Heart left ventricle (tissue), 16 donors: ENCODE measurements at places on chromosomes 11 and 22. TPM values are rescaled to one million over a fixed set of nuclear protein-coding genes. Genes with fewer than 3 reads are reported as not detected.

DNA sequence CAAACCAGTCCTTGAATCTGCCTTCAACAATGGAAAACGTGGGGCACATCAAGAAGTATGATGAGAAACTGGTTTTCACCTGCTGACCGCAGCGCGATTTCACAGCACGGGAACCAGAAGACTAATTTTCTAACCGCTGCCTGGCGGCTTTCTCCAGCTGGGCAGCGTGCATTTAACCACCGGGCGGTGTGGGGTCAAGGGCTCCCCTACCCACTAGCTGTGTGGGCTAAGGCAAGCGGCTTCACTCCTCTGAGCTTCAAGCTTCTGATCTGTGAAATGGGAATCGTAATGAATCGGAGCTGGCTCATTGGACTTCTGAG lies 4.2 kb downstream of the SHANK2 start:
- no peak for DNase-seq

DNA sequence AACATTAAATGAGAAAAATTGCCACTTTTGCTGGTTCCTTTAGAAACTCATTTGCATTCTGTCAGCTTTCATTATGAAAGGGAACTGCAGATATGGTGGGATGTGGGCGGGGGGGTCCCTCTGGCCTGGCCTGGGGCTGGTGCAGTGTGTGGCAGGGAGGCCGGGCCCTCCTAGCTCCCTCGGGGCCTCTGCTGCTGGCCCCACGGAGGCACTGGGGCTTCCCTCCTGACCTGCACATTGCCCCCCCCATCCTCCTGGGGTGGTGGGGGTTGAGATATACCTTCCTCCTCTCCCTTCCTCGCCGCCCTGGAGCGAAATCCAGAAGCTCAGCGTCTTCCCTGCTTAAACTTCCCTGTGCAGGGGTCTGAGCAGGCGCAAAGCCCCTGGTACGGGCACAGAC lies 1005.9 kb downstream of the BRD1 start:
- DNase-seq: no peak

Gene PES1
- total RNA-seq: 21.7 TPM

Gene OR5M8
- total RNA-seq: not detected

DNA sequence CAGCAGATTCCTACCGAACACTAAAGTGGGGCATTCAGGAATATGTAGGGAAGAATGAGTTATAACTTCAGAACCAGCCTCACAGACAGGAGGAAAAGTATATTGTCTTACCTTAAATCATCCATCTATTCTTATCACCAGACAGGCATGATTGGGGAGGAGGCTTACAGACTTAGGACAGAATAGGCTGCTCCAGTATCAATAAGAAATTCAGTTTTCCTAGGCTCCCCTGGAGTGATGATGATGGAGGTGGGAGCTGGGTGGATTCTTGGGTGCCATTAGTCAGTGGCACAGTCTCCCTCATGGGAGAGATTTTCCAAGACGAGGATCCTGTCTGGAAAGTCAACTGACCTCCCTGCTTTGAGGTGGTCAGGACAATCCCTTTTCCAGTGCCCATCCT lies 225.0 kb downstream of the AASDHPPT start:
- no peak for DNase-seq

GRCh38 chr11:60786811-60787567 lies 1.9 kb downstream of the MS4A10 start:
- DNase-seq: peak; percentile 82

- DNase-seq: no peak
Observed at GRCh38 chr11:907668-908067, 2.9 kb downstream of the CHID1 start.

Gene PEX16
- 17.4 TPM for total RNA-seq

DNA sequence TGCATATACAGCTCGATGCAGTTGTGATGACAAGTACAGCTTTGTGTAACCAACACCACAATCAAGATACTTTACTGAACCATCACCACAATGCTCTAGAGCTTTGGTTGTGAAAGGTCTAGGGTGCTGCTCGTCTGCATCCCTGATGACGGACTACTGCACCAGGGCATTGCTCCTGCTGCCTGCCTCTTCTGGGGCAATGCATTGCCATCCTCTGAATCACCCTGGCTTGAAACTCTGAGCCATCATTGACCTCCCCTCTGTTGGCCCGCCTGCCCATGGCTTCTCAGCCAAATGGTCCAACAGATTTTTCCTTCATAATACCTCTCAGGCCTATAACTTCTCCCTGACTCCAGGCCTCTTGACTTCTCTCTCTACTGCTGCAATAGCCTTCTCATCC lies 77.4 kb upstream of the CSNK2A3 start:
- no peak for DNase-seq

Gene PIH1D2
- total RNA-seq: 2.1 TPM

DNA sequence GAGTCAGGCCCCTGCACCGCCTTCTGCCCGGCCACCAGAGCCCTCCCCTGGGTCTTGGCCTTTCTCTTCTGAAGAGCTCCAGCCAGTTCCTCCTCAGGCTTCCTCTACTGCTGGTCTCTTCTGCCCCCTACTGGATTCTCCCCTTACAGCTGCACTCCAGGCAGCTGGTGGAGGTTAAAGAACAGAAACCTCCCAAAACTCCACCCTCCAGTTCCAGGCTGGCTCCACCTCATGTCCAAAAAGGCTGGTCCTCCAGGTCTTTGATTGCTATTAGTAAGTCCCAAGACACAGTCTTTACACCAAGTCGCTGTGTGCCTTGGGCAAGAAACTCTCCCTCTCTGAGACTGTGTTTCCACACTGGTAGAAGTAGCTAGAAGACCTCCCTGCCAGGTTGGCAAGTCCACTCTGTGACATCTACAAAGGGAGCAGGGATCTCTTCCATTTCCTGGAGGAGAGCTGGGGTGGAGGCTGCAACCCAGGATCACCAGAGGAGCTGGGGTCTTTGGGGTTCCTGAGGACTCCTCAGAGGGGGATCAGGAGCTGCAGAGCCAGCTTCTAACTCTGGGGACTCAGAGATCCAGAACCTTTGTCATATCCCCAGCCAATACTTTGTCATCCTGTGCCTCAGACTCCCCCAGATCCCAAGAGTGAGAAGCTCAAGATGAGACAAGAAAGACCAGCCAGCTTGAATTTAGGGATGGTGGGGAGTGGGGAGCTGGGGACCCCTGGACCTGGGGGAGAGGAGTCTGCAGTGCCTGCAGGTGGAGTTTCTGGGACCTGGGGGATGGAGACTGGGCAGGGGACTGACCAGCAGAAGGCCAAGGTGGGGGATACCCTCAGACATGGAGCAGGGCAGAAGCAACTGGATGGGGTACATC lies 3.4 kb upstream of the IGLL5 start:
- no peak for DNase-seq

Gene FGF4
- total RNA-seq: not detected

DNA sequence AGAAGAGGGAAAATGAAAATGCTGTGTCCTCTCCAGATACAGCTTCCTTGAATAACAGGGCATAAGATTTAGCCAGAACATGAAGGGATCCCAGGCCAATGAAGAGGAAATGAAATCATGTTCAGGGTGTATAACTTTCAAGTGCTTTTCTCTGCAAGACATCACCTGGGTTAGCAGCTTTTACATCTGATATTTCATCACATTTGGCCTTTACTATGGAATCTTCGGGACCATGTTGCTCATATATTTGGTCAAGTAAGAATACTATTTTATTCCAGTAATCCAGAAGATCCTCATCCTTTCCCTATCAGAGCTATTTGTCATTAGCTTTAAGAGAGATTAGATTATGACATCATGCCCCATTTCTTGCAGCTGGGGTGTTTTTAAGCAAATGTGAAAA lies 66.3 kb upstream of the OR5AK2 start:
- no peak for DNase-seq

Gene NELL1
- not detected for total RNA-seq

Gene CCDC89
- not detected for total RNA-seq

Gene OR52A1
- not detected for total RNA-seq

GRCh38 chr11:117005758-117006157 lies 92.5 kb downstream of the SIK3 start:
- DNase-seq: no peak

DNA sequence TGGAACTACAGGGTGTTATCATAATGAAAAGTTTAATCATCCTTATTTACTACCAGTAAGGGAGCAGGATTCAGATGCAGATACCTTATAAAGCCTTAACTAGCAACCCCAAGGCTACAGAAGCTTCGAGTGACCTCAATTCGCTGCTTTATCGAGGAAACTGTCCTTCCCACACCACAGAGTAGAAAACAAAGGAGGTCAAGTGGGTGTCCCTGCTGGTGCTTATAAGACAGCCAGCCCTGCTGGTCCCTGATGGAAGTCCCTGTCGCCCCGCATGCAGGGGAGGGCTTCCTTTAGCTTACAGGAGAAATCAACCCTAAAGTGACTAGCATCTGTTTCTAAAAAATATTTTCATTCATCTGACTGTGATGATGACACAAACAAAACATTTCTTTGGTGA lies 7.3 kb downstream of the MN1 start:
- no peak for DNase-seq

Gene SEPTIN5
- total RNA-seq: 203 TPM

- peak; percentile 22 for DNase-seq
Observed at GRCh38 chr11:118436639-118437207, 431 bp downstream of the KMT2A start.

GRCh38 chr22:19872779-19873137 lies 18.1 kb upstream of the GNB1L start:
- DNase-seq: no peak

DNA sequence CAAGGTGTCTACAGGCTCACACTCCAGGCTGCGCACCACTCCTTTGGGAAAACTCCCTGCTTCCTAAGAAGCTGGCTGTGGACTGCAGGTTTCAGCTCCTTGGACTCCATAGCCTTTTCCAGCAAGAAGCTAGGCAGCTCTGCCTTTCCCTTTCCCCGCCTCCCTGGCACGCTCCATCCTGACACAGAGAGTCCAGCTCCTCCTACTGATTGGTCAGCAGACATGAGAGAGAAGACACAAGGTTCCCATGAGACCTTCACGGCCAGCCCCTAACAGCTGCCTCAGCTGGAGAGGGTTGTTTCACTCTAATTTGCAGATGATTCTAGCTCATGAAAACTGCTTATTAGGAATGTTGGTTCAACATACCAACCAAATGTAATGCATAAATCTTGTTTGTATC lies 27.6 kb downstream of the TENM4 start:
- DNase-seq: peak; percentile 92

DNA sequence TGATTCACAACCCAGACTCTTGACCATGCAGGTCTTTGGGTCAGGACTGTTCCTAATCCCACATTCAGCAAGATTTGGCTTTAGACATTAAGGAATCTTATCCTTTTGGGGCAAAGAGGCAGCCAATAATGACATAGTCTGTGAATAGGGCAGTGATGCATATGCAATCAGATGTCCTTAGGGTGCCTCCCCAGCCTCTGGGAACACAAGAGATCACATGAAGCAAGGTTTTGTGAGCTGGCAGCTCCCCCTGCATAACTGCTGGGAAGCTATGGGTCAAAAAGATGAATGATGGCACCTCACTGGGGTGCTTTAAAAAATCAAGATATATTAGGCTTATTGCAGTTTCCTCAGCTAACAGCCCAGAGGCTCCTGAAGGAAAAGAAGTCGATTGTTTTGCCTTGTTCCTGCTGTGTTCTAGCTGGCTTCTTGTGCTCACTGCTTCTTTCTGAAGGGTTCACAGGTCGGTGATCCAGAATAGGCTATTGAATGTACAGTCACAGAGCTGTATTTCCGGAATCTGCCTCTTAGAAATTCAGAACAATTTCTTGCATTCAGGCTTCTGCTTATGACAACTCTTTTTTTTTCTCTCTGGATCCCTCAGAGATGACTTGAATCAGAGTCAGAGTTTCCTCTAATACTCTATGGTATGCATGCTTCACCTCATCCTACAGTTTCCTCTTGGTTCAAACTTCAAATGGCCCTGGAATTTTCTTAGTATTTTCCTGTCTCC lies 31.7 kb downstream of the INSC start:
- DNase-seq: no peak

GRCh38 chr11:126538071-126538470 lies 182.6 kb downstream of the ST3GAL4 start:
- DNase-seq: no peak

DNA sequence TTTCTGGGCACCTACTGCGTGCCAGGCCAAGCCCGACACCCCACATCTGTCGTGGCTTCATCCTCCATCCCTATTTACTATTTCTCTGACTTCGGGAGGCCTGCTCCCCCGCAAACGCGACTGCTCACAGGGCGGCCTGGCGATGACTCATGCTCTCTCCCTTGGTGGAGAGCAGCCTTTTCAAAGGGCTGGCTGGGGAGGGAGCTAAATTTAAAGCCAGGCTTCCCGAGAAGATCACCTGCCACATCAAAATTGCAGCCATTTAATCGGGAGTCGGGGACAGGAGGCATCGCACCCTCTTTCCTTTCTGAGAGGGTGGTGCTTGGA lies 24.9 kb upstream of the SHISAL1 start:
- no peak for DNase-seq

Gene C11orf52
- total RNA-seq: 2.1 TPM

Gene SLC22A12
- not detected for total RNA-seq

Gene POLD4
- total RNA-seq: 59.1 TPM

Gene MEI1
- total RNA-seq: 2.3 TPM

DNA sequence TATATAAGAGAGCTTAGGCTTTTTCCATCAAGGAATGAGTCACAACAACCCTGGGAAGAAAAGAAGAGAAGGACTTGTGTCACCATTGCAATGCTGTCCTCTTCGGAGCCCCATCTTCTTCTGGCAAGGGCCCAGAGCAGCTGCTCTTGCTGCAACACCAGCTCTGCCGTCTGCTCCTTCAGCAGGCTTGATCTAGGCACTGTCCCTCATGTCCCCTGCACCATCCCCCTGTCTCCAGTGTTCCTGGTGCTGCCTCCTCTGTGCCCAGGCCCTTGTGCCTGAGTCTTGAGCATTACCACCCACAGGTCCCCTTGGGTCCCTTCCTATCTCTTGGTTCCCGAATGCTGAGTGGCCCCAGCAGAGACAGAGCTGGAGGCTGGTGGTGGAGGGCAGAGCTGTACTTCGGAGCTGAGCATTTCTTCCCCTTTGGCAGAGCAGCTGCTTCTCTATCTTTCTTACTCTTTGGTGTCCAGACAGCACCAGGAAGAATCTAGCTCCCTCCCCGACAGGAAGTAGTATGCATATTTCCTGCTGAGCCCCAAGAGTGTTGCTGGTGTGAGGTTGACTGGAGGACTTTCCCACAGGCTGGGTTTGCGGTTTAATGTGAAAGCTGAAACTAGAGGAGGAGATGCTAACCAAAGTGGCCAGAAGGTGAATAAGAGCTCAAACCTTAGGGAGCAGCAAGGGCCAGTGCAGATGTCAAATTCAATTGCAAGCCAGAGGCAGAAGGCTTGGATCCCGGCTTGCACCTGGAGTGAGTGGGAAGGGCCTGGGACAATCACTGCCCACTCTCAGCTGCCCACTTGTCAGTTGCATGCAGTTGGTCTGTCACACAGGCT lies 27.8 kb downstream of the WEE1 start:
- peak; percentile 22 for DNase-seq

GRCh38 chr11:10784232-10785145 lies 24.2 kb downstream of the EIF4G2 start:
- DNase-seq: peak; percentile 47

DNA sequence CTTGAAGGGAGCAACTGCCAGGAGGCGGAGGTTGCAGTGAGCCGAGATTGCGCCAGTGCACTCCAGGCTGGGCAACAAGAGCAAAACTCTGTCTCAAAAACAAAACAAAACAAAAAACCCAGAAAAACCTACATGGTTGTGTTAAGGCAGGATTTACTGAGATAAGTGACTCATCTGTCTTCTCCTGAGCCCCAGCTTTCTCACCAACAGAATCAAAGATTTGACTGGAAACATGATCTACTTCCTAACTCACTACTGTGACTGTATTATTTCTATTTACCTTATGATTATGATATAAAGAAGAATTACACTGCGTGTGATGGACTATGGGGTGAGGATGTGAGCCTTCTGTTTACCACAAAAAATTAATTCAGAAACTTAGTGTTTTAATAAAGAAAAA lies 21.8 kb downstream of the FAM118B start:
- no peak for DNase-seq

Gene MS4A6A
- total RNA-seq: 39.3 TPM
